ENCODE measurements at places on chromosomes 13 and 19. TPM values are rescaled to one million over a fixed set of nuclear protein-coding genes. Genes with fewer than 3 reads are reported as not detected.

Gene ZNF628
- total RNA-seq: 3.8 TPM

Gene ENOX1
- 0.18 TPM for total RNA-seq

Gene GPATCH1
- 2.5 TPM for total RNA-seq

Gene ZNF799
- 3.8 TPM for total RNA-seq

Gene NFILZ
- total RNA-seq: not detected

Gene CIC
- 80.2 TPM for total RNA-seq

DNA sequence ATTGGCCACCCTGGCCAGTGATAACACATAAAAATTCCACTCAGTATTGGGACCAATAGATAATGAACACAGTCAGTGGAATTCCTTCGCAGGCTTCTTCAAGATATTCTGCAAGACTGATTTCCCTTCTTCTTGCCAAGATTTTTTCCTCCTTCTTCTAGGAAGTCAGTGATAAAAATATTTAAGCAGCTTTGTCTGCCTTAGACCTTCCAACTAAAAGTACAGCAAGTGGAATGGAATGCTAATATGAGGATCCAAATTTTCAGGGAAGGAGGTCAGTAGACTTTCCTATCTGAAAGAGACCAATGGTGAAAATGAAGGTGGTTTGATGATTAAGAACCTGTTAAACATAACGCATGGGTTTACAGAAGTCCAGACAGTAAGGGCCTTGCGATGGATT lies 9.6 kb downstream of the STARD13 start:
- no peak for DNase-seq

DNA sequence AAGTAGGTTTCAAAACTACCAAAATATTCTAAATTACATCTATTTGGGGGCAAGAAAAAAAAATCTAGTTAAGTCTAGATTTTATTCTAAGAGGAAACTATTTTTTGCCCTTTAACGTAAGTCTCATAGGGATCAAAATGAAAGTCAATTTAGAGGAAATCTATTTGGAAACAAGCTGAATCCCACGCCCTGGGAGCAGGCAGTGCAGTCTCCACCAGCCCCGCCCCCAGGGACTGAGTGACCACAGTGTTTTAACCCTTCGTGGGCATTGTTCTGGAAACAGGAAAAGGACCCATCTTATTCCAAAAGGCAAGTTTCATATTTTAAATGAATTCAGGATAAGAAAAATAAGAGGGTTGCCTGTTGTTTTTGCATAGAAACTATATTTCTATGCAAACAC lies 209.7 kb downstream of the SPRY2 start:
- no peak for DNase-seq

- no peak for DNase-seq
These were observed 261 bp downstream of the FARP1 start for GRCh38 chr13:98143157-98143553.

Data from glomerular endothelial cell (primary cell).